HL-60 (cell line): ENCODE measurements at places on chromosomes 7 and 10.

GRCh38 chr10:22722626-22723169 lies 8.3 kb upstream of the PIP4K2A start:
- DNase-seq, result no peak

DNA sequence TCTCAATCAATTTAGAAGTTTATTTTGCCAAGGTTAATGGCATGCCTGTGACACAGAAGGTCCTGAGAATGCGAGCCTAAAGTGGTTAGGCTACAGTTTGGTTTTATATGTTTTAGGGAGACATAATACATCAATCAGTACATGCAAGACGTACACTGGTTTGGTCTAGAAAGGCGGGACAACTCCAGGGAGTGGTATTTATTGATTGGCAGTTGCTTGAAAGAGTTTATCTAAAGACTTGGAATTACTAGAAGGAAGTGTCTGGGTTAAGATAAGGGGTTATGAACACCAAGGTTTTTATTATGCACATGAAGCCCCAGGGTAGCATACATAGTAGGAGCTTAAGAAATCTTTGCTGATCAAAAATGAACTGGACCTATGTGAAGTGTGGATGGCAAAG lies 21.5 kb downstream of the NPVF start:
- DNase-seq, result no peak

DNA sequence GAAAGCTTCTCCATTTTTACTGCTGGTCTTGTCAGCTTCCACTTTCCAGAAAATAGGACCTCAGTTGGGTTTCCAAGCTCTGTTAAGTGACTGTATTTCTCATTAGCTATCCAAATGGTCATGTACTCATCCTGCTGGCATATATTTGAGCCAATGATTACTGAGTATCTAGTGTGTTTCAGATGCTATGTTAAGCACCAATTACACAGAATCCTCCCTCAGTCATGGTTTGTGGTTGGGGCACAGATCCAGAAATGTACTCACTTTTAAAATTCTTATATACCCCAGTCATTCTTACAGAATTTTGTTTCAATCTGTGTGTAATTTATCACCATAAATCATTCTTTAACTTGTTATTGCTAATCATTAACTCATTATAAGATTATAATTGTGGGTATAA lies 362.3 kb upstream of the MTPN start:
- DNase-seq, result no peak

- DNase-seq, result no peak
Observed at GRCh38 chr10:13830385-13830784, 243.6 kb downstream of the PRPF18 start.

DNA sequence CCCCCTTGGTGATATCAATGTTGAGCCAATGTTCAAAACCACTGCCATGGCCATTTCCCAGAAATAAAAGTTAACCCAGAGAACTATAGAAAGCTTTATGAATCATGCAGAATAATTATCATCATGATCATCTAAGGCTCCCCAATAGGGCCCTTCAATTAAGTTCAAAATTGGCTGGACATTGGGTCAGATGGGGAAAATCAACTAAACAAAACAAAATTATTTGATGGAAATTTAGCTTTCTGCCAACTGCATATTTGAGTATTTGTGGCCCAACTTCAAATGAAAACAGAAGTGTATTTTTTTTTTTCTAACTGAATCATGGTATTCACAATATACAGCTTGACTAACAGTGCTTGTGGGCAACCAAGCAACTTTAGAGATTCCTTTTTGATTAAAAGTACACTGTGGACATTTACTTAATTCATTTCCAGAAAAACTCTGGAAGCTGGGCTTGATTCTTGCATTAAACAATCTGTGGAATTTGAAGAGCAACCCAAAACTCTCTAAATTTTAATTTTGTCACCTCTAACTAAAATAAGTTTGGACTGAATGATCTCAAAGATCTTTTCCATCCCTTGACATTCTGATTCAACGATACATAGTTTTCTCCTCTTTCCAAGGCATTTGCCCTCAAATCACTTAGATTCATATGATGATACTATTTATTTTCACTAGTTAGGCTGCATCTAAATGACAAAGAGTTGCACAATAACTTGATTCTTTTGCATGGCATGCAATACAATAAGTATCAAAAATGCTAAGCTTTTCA lies 203.2 kb downstream of the AHR start:
- DNase-seq, result no peak

- DNase-seq, result no peak
Observed at GRCh38 chr7:115229401-115230105, 307.7 kb downstream of the MDFIC start.

DNA sequence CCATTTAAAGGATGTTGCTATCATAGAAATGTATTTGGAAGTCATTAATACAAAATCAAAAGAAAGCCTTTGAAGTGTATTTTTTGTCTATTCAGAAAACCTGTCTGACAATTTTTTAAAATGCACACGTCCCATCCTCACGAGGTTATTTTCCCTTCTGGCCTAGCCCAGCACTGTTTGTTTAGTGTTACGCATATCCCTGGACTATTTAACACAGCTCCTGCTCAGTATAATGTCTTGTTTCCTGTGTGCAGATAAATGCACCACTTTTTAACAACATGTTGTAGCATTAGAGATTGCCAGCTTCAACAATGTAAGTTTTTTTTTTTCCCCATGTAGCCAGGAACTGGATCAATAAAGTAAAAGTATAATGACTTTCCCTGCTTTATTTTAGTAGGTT lies 102.6 kb upstream of the SFMBT2 start:
- no peak for DNase-seq

DNA sequence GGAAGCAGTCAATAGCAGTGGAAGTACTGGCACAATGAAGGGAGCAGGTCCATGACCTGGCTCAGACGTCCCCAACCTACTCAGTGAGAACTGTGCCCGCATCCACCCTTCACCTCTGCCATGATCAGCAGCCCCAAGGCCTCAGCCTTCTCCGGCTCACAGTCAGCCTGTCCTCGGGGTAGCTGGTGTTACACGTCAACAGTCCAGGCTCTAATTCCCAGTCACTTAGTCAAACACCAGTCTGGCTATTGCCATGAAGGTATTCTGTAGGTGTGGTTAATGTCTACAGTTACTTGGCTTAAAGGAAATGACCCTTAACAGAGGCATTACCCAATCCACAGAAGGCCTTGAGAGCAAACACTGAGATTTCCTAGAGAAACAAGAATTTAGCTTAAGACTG lies 49.1 kb downstream of the GRB10 start:
- DNase-seq, result no peak

GRCh38 chr10:130656582-130657133 lies 520.5 kb downstream of the GLRX3 start:
- no peak for DNase-seq

DNA sequence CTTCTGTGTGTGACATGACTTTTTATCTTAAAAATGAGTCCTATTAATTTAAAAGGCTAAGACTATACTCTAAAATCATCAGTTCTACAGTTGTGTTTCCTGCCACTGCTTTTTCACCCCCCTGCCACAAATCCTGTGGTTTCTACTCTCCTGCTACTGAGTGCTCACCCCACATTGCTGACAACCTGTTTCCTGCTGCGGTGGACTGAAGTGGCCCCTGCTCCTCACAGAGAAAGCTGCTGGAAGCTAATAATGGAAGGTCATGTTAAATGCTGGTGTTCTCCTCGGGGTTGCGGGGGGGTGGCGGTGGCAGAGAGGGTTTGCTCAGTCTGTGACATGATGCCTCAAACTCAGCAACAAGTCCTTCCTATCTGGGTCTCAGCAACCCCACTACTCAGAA lies 113.2 kb upstream of the INHBA start:
- peak; percentile 86 for DNase-seq

DNA sequence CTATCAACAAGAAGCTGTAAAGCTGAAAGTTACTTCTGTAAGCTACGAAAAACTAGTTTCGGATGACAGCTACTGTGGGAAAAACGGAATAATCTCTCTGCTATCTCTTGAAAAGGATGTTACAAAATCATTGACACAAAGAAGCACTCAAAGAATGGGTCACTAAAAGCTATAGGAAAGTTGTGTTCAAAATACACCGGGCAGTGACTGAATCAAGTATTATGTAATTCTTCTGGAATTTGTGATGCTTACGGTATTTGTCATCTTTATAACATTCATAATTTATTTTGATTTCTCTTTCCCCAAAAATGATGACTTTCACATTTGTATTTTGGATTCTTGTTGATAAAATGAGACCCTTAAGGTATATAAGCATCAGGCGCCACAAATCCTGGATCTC lies 112.1 kb upstream of the KLF6 start:
- no peak for DNase-seq

DNA sequence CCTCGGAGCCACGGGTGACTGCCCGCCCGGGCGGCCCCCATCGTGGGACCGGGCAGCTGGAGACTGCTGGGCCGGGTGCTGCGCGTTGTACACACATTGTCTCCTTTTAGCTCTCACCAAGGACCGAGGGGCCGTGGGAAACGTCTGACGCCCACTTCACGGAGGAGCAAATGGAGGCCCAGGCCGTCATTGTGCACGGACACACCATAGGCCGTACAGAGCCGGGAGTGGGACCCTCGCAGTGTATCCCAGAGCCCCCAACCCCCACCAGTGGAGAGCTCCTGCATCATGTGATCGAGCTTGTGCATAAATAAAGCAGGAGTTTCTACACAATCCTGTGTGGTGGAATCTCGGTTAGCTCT lies 722 bp downstream of the DENND10 start:
- no peak for DNase-seq

GRCh38 chr10:90784771-90785170 lies 73.1 kb downstream of the HTR7 start:
- DNase-seq, result no peak

DNA sequence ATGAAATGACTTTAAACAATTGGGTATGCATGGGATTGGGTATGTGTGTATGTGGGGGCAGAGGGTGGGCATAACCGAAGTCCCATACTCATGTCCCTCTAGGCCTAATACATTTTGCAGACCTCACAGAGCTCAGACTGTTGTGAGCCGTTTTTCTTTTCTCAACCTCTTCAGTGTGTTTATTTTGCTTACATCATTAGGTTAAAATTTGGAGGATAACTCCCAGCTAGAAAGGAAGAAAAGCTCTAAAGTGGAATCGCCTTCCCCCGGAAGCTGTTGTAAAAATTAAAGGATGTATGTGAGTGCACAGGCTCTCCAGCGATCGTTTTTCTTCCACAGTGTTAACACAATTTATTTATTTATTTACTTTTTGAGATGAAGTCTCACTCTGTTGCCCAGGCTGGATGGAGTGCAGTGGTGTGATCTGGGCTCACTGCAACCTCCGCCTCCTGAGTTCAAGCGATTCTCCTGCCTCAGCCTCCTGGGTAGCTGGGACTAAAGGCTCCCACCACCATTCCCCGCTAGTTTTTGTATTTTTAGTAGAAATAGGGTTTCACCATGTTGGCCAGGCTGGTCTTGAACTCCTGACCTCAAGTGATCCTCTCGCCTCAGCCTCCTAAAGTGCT lies 1.5 kb upstream of the H2AZ2 start:
- no peak for DNase-seq

- no peak for DNase-seq
Observed at GRCh38 chr10:121572859-121573537, 25.2 kb downstream of the FGFR2 start.

DNA sequence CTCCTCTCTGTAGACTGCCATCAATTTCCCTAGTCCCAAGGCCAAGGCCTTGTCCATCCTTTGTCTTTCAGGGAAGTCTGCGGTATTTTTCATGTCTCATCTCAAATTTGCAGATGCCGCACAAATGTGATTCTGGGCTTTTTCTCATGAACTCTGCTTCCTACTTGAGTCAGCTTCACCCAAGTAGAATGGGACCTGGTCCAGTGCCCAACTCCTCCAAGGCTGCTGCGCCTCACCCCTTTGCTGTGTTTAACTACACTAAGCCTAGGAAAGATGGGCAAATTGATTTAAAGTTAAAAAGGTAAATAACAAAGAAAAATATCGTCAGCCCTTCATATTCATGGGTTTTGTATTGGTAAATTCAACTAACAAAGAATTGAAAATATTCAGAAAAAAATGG lies 1092.6 kb upstream of the AUTS2 start:
- no peak for DNase-seq

- no peak for DNase-seq
Observed at GRCh38 chr10:46527241-46527811, 29.1 kb downstream of the GPRIN2 start.

DNA sequence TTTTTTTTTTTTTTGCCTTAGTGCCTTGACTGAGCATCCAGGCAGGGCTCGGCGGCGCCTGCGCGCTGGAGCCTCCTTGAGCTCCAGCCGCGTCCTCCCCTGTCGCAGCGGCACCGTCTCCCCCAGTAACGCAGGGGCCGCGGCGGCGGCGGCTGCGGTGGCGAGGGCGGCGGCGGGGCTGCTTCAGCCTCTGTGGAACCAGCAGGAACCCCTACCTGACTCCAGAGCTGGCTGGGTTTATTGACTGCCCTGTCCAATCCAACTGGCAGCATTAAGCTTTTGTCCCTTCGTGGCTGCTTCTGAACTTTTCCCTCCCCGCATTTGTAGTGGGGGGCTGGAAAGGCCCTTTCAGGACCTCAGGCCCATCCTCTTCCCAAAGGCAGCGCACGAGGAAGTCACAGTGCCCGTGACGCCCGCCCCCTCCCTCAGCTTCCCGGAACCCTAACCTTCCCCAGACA lies at the start of gene GPR85:
Gene GPR85 (minus strand): TSS at position 397 of the 458 bp plus-strand sequence. CDS start 2,106 bp downstream, outside the sequence.
- peak; percentile 53 for DNase-seq

DNA sequence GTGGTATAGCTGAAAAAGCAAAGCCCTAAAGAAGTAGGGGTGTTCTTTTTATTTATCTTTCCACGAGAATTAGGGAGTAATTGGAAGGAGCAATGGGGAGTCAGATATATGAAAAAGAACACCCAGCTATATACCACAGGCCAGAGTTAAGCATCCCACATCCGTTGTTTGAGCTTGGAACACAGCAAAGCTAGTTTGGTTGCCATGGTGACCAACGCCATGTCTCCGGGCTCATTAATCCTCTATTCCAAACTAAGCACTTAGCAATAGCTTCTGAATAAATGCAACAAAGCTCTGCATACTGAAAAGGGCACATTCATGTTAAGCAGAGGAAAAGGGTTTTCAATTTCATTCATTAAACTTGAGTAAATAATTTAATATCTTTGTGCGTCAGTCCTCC lies 23.5 kb downstream of the ASB4 start:
- DNase-seq, result no peak

GRCh38 chr7:151228024-151228866 lies 1.2 kb upstream of the ABCF2 start:
- DNase-seq, result no peak

DNA sequence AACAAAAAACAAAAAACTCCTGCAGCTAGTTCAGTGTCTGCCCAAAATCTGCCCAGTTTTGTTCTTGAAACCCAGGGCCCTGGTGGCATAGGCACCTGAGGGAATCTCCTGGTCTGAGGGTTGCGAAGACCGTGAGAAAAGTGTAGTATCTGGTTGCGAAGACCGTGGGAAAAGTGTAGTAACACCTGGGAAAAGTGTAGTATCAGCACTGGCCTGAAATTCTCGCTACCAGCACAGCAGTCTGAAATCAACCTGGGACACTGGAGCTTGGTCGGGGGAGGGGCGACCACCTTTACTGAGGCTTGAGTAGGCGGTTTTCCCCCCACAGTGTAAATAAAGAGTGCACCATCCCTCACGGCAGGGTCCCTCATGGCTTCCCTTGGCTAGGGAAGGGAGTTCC lies 82.5 kb upstream of the SP4 start:
- no peak for DNase-seq
